ENCODE measurements at places on chromosomes 3 and 15. TPM values are rescaled to one million over a fixed set of nuclear protein-coding genes. Genes with fewer than 3 reads are reported as not detected.

The SNTN gene
- total RNA-seq = not detected

The TRPM1 gene
- total RNA-seq = 0.68 TPM

The DHX30 gene
- total RNA-seq = 76.4 TPM

The EXOG gene
- 18.9 TPM for total RNA-seq

The PARL gene
- total RNA-seq = 35.3 TPM

The IL1RAP gene
- total RNA-seq = 72.6 TPM

The ZBTB47 gene
- total RNA-seq = 20.6 TPM

The CTXN2 gene
- not detected for total RNA-seq

The GCNT3 gene
- total RNA-seq = 3.4 TPM

The TMEM45A gene
- 8.5 TPM for total RNA-seq

The DPP8 gene
- 50.5 TPM for total RNA-seq

The ARIH2 gene
- 139 TPM for total RNA-seq

The SPATA12 gene
- total RNA-seq = not detected

The SLC6A1 gene
- total RNA-seq = not detected

The MNS1 gene
- not detected for total RNA-seq

The USP3 gene
- total RNA-seq = 68.9 TPM

The CHRNA5 gene
- 2.1 TPM for total RNA-seq

The TMEM40 gene
- 35.4 TPM for total RNA-seq

The UROC1 gene
- total RNA-seq = not detected

The FSD2 gene
- total RNA-seq = not detected

Data from nasal cavity respiratory epithelium epithelial cell of viscerocranial mucosa (primary cell).